Cardiac fibroblast (primary cell): ENCODE measurements at places on chromosomes 6 and 20.

GRCh38 chr20:44896583-44896982, 11.1 kb downstream of the YWHAB start:
- DNase-seq: peak; percentile 50

GRCh38 chr6:163651426-163651825, 236.9 kb downstream of the QKI start:
- DNase-seq: no peak

- no peak for DNase-seq
These were observed 95.1 kb upstream of the PTPN1 start for GRCh38 chr20:50415021-50415515.

DNA sequence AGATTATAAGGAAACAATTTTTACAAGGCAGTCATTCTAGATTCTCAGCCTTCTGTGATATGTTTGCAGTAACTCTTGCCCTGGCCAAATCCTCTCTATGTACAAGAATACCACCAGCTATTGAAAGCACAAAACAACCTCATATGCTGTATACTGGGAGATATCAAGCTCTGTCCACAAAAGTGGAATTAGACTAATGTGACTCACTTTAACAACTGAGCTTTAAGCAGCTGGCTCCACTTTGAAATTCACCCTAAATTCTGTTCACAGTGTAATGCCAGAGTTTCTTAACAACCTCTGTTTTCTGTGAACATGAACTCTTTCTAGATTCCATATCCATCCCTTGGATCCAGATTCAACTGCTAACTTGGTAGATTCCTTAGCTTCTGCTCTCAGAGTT, 47.6 kb downstream of the CHD6 start:
- DNase-seq: no peak
